ENCODE measurements at places on chromosomes 11 and 22.

DNA sequence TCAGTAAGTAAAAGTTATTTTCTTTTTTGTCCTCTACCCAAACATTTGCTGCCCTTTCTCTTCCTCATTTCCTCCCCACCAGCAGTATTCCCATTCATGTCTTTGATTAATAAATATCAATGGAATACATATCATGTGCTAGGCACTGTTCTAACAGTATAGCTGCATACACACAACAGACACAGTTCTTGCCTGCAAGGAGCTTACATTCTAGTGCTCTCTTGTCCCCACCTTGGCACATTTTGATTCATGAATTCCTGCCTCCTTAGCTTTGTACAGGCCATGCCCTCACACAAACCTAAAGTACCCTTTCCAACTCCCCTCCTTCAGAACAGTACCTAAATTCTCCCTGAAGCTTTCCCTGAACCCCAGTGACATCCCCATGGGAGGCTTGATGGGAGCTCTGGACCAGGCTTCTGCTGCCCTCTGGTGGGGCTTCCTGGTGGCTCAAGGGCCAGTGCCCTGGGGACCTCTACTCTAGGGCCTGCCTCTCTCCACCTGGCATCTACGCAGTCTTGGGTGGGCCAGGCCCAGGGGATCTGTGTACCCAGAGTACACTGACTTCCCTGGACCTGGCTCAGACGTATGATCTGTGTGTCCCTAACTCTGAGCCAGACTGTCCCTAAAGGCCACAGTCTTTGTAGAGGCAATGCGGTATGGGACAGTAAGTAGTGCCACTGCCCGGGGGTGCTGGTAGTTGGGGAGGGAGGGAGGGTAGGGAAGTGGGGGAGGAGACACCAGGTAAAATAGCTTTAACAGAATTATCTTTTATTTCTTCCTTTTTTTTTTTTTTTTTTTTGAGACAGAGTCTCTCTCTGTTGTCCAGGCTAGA is 14.1 kb downstream of the RPS13 start:
- DNase-seq: peak; percentile 76

GRCh38 chr11:63769714-63770455 is 1.3 kb upstream of the ZFTA start:
- DNase-seq: no peak

- peak; percentile 55 for DNase-seq
Observed at GRCh38 chr22:43110444-43110926, at the start of gene BIK. BIK (plus strand) TSS chr22:43110750; CDS start chr22:43124023, 13,273 bp downstream.

- DNase-seq: peak; percentile 17
Observed at GRCh38 chr11:65083134-65083833, 556 bp downstream of the CDCA5 start.

GRCh38 chr11:114395736-114396135 is 4.6 kb downstream of the C11orf71 start:
- DNase-seq: no peak

GRCh38 chr11:125724125-125724524 is 22.0 kb upstream of the PATE1 start:
- DNase-seq: no peak

DNA sequence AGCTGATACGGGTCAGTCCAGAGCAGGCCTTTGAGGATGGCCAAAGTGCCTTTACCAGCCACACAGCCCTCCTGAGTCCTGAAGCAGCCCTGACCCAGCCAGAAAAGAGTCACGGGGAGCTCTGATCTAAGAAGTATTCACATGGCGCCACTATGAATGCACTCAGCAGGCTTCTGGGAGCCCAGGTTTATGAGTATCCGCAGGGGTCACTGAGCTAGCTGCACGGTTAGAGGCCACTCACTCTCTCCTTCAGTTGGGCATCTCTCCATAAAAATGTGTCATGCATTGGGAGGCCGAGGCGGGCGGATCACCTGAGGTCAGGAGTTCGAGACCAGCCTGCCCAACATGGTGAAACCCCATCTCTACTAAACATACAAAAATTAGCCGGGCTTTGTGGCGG is 10.3 kb downstream of the KIAA1671 start:
- DNase-seq: no peak

DNA sequence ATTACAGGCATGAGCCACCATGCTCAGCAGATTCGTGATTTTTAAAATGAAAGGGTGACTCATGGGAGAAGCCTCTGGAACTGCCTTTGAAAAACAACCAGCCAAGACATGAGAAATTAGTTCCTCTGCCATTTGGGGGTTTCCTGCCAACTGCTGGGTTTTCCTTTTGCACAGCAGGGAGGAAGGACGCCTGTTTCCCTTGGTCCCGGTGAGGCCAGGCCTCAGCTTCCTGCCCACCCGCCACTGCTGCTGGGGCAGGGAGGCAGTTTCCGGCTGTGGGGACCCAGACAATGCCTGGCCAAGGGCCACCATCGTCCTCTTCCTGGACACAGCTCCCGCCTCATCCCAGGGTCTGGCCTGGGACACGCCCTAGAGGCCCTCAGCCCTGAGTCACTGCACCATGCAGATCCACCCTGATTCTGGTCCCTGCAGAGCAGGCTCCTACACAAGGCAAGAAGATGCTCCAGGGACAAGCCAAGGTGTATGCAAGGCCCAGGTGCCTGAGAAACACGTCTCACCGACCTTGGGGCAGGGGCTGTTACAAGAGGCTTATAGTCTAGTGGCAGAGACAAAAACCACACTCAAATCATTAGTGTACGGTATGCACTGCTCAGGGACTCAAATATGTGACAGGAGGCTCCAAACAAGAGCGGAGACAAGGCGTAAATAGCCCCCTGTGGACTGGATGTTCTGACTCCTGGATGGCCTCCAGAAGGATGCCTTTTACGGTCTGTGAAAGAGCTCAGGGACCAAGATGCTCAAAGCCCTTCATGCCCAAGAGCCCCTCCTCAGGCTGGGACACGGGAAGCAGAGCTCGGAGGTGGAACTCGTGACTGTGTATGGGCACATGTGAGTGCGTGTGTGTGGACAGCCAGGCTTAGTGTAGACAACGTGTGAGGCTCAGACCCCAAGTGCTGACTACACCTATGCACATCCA is 10.0 kb downstream of the PPM1F start:
- DNase-seq: peak; percentile 44

GRCh38 chr22:20576445-20576816 is 69.0 kb downstream of the MED15 start:
- DNase-seq: no peak

- no peak for DNase-seq
Observed at GRCh38 chr11:131615611-131616010, 245.2 kb downstream of the NTM start.

- no peak for DNase-seq
Observed at GRCh38 chr11:99352642-99353041, 331.9 kb downstream of the CNTN5 start.

DNA sequence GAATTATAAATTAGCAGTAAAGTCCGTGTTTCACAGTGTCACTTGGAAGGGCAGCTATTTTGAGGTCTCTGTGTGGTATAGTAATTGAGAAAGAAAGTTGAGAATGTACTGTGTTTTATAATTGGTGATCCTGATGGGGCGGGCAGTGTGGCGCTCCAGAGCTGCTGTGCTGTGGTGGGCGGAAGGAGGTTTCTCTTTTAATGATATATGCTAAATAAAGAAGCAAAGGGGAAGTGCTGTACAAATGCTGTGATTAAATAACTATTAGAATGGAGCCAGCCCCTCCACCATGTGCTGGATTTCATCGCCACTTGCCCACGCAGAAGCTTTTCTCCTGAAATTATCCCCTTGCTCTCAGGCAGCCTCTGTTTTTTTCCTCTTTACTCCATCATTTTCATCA is 24.6 kb downstream of the ATXN10 start:
- DNase-seq: no peak

DNA sequence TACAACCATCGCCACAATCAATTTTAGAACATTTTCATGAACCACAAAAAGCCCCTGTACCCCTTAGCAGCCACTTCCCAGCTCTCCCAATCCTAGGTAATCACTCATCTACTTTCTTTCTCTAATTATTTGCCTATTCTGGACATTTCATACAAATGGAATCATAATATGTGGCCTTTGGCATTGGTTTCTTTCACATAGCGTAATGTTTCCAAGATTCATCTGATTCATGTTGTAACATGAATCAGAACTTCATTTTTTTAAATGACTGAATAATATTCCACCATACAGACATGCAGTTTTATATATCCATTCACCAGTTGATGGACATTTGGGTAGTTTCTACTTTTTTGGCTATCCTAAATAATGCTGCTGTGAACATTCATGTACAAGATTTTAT is 56.2 kb upstream of the RCN1 start:
- no peak for DNase-seq

DNA sequence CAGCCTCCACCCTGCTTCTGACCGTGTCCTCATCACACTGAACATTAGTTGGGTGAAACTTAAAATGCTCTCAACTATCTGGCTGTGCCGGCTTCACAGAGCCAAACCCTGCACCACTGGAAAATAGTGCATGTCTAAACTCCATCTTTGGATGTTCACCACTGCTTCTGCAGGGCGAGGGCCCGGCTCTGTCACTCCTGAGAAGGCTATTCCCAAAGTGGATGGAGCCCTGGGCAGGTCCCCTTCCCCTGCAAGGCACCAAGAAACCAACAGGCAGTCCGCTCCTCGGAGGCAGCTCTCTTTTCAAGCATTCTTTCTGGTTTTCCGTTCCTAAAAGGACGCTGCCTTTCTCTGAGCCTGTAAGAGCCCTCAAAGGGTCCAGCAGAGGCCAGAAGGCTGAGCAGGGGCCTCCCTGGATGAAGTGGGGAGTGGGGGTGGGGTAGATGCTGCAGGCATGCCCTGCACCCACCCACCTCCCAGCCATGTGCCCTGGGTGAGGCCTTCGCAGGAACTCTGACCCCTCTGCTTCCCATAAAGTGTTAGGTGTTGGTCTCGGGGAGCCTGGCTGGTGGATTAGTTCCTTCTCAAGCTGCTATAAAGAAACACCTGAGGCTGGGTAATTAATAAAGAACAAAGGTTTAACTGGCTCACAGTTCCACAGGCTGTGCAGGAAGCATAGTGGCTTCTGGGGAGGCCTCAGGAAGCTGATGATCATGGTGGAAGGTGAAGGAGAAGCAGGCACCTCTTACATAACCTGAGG is 23.3 kb downstream of the LINC01488 start:
- DNase-seq: no peak

- DNase-seq: no peak
Observed at GRCh38 chr11:12689029-12689755, 15.0 kb downstream of the TEAD1 start.

- no peak for DNase-seq
Observed at GRCh38 chr22:46127556-46127955, 22.8 kb upstream of the PPARA start.

- peak; percentile 22 for DNase-seq
Observed at GRCh38 chr22:23137905-23138561, 3.8 kb downstream of the RSPH14 start.

GRCh38 chr11:36103933-36104530 is 160.2 kb downstream of the LDLRAD3 start:
- no peak for DNase-seq

- peak; percentile 57 for DNase-seq
Observed at GRCh38 chr11:86442420-86442819, 67.7 kb downstream of the CCDC81 start.

- no peak for DNase-seq
Observed at GRCh38 chr22:50293441-50294318, 13.8 kb downstream of the PLXNB2 start.

GRCh38 chr11:115349335-115350017 is 154.7 kb downstream of the CADM1 start:
- no peak for DNase-seq

All from stimulated activated CD4-positive, alpha-beta T cell treated with anti-CD3 and anti-CD28 coated beads, Interleukin-15, amount 100 ng/mL, for 24 hours (primary cell).